ENCODE measurements at places on chromosomes 3 and 15. TPM values are rescaled to one million over a fixed set of nuclear protein-coding genes. Genes with fewer than 3 reads are reported as not detected.

Gene UBXN7
- 31.1 TPM for total RNA-seq

DNA sequence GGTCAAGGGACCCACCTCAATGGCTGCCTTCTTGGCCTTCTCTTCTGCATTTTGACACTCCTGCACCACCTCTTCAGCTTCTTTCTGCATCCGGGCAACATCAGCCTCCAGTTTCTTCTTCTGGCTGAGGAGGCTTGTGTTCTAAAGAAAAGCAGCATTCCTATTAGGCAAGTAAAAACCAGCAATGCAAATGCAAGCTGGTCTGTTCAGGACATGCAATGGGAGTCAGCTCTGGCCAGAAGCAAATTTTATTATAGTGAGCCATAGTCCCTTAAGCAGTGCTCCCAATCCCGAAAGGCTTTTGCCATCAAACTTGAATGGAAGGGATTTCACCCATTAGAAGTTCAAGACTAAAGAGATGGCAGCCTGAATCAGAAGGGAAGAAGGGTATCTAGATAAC lies 97.7 kb downstream of the HHLA2 start:
- no peak for DNase-seq

DNA sequence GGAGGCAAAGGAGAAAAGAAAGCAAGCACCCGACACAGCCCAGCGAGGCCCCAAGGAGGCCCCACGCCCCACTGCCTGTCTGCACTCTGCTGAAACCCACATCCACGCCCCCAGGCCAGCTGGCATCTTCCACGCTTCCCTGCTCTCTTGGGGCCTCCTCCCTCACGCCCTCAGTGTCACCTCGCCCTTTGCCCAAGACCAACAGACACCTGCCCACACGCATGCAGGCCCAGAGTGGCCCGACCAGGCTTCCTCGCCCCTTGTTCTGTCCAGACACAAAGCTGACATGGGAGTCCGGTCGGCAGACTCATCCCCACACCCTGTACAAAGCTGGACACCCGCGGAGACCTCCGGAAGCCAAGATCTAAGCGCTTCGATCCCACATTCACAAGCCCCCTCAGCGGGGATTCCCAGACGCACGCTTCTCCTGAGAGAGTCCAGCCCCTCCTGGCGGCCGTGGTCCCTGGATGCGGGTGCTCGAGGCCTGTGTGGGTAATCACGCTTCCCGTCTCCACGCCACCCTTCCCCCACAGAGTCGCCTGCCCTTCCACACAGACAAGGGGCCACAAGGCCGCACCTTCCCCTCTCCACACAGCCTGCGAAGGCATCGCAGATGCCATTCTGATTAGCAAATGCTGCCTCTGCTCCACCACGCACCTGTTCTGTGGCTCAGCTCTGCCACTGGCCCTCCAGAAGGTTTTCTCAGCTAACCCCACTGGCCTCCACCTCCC lies 176.6 kb downstream of the XXYLT1 start:
- peak; percentile 62 for DNase-seq

Gene ACKR4
- total RNA-seq, result 2.8 TPM

DNA sequence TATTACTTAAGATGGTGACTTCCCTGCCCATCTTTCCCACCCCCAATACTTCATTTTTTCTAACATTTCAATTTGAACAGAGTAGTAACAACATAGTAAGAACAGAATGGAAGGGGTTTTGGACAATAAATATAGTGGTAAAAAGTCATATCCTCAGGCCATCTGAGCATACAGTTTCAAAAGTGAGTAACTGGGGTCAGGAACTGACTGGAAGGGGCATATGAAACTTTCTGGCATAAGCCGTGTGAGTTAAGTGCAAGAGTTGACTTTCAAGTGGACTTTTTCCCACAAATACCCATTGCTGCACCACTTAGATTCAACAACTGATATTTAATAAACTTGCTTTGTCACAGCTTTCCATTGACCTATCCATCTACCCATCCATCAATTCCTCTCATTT lies 153.5 kb upstream of the IL12A start:
- DNase-seq, result no peak

DNA sequence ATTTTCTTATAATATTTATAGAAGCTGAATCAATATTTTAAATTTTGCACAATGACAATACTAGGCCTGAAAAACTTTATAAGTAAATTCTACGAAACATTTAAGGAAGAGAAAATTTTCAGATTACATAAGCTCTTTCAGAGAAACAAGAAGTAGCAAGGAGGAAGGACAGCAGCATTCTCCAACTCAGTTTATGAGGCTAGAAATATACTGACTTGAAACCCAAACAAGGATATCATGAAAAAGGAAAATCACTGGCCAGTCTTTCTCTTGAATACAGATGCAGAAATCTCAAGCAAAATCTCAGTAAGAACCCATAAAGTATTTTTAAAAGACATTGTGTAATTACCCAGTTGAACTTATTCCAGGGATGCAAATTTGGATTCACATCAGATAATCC lies 121.3 kb downstream of the STAC start:
- no peak for DNase-seq

GRCh38 chr3:126153695-126154360 lies 26.6 kb downstream of the ALDH1L1 start:
- DNase-seq, result no peak

GRCh38 chr3:100875239-100875638 lies 118.0 kb downstream of the ABI3BP start:
- DNase-seq, result no peak

GRCh38 chr15:100082761-100083402 lies 258.9 kb downstream of the ADAMTS17 start:
- no peak for DNase-seq

- DNase-seq, result no peak
These were observed 344.6 kb downstream of the GRM7 start for GRCh38 chr3:7205535-7205934.

- no peak for DNase-seq
These were observed 90.7 kb downstream of the TMEM266 start for GRCh38 chr15:76150513-76150912.

- no peak for DNase-seq
These were observed 287.7 kb downstream of the ZNF385D start for GRCh38 chr3:21463319-21463718.

GRCh38 chr3:193148688-193149473 lies 92.1 kb upstream of the PLAAT1 start:
- DNase-seq, result no peak

DNA sequence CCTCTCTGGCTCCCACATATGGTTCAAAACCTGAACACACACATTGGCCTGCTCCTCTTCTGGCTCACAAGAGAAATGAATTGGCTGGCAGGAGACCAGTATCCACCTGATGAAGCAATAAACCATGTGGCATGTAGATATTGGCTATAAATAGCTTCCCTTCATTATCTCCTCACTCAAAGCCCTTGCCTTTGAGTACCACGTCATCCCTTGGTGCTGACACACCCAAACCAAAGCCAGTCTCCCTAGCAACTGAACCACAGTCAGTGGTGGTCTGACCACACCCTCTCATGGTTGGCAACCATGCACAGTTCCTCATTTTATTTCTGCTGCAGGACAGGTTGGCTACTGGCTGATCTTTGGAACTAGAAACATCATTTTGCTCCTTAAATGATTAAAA lies 98.8 kb downstream of the ZNF621 start:
- DNase-seq, result no peak

DNA sequence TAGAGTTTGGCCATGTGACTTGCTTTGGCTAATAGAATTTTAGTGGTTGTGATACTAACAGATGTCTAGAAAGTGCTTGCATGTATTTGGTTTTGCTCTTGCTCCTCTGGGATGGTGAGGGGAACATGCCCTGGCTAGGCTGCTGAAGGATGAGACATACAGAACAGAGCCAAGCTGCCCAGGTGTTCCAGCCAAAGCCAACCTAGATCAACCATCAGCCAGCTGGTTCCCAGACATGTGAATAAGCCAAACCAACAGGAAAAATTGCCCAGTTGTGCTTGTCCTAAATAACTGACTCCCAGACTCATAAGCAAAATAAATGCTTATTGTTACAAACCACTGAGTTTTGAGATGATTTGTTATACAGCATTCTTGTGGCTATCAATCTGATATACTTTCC lies 292.6 kb downstream of the SUCLG2 start:
- no peak for DNase-seq

Gene TIMP4
- total RNA-seq, result 23.8 TPM

DNA sequence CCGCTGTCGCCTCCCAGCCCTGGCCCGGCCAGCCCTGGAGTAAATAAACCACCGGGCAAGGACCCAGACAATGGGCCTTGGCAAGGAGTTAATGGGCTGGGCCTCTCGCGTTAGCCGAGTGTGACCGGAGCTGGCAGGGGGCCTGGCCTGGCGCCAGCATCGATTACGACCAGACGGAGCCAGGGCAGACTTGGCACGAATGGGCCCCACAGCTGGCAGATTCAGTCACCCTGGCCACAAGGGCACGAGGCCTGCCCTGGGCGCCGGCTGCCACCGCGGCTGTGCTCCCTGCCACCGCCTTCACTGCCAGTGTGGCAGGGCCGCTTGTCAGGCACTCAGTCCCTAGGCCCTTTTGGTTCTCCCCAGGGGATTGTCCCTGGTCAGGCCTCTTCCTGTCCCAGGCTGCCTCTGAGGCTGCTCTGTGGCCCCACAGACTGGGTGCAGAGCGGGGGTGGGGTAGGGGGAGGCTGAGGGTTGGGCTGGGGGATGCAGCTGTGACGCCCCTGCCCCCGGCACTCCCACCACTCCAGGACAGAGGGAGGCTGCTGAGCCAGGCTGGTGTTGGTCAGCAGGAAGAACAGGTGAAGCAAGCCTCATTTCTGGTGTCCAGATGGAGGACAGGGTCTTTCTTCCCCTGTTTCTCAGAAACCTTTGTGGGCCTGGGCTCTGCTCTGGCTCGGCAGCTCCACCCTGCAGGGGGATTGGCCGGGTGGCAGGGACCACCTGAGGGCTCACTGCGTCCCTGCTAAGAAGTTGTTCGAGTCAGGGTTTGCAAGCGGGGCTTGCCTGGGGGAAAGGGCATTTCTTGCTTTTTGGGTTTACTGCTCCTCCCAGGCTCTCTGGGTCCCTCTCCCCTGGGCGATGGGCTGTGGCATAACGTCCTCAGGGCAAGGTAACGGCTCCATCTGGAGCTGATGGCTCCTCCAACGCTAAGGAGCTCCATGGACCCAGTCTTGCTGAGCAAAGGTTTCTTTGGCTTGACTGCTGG lies 30.5 kb upstream of the SRP14 start:
- DNase-seq, result peak; percentile 95

- no peak for DNase-seq
These were observed 40.1 kb upstream of the MTMR10 start for GRCh38 chr15:31031471-31032067.

Gene CDHR4
- not detected for total RNA-seq

- no peak for DNase-seq
These were observed 82.4 kb upstream of the RASGRF1 start for GRCh38 chr15:79172801-79173460.

Gene GOLGA8T
- total RNA-seq, result 0.65 TPM

- DNase-seq, result no peak
These were observed 174.9 kb downstream of the TNIK start for GRCh38 chr3:171285287-171285686.

DNA sequence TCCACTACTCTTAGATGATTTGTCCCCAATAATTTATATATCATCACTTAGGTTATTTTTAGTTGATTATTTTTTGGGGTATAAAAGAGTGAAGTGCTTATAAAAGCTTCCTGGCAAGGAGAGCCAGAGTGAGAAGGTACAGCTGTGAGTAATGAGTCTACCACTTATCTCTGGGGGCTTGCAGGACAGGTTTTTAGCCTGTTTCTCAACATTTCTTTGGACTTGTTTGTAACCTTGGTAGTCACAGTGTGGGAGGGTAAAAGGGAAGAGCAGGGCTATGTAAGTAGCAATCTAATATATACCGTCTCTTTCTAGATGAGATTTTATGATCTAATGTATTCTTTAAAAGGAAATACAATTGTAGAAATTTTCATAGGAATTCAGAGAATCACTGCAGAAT lies 321.3 kb upstream of the GOLIM4 start:
- DNase-seq, result no peak

DNA sequence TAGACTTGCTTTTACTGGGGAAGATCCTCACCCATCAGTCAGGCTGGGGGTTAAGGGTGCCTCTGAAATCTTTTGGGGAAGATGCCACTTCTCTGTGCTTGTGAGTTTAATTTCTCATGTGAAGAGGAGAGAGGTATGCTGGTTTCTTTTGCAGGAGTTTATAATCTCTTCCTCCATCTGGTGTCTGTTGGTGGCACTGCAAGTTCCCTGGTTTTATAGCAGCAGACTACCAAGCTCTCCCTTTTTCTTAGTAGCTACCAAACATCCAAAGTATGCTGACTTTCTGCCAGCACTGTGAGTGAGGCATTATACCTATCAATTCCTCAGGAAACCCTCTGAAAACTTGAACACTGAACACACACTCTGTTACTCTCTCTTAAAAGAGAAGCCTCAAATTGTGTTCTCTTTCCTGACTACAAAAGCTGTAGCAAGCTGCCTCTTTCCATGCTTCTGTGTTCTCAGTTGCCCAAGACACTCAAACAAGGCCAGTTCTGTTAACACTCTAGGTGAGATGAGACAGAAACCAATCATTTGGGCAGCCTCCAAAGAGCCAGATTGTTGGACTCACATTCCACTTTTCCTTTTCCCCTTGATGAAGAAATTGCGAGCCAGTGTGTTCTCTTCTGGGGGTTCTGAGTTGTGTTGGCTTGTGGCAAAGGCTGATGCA lies 299.5 kb downstream of the GAP43 start:
- no peak for DNase-seq

DNA sequence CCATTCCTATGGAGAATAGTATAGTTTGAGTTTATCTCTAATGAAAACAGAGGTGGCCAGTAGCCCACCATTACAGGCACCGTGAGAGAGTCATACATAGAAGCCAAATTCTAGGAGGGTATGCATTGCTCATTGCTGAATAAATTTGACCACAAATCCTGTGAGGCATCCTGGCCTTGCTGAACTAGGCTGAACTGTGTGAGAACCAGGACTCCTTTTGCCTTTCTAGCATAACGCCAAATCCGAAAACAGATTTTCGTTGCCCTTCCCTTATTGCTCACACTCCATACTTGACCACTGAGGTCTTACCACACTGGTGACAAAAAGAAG lies 50.4 kb downstream of the SLC2A2 start:
- no peak for DNase-seq

GRCh38 chr3:71045212-71045916 lies 538.2 kb downstream of the FOXP1 start:
- DNase-seq, result no peak

Gene LRRK1
- total RNA-seq, result 2.7 TPM

DNA sequence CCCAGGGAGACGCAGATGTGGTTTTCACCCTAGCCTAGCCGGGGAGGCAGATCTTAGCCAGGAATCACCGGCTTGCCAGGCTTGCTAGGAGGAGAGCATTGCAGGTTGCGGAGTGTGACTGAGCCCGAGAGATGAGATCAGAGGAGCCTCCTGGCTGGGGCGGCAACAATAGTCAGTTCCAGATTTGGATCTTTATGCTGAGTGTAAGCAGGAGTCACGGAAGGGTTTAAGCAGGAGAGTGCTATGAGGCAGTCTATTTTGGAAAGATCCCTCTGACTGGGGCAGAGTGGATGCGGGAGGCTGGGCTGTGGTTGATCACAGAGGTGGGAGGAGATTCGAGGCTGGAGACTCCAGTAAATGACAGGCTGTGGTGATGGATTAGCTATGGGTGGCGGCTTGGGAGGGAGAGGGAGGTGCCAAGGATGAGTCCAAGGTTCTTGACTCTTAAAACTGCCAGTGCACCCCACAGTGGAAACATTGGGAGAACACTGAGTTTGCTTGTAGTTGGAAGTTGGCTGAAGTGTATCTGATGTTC lies 10.4 kb upstream of the BAHD1 start:
- DNase-seq, result no peak
